ENCODE measurements at places on chromosomes 7 and 10. TPM values are rescaled to one million over a fixed set of nuclear protein-coding genes. Genes with fewer than 3 reads are reported as not detected.

SFXN2 gene
- polyA plus RNA-seq, result 4.3 TPM

SHH gene
- not detected for polyA plus RNA-seq

CASP7 gene
- polyA plus RNA-seq, result 5.6 TPM

SRRM3 gene
- 36.2 TPM for polyA plus RNA-seq

TMEM213 gene
- not detected for polyA plus RNA-seq

GNAI1 gene
- polyA plus RNA-seq, result 5.5 TPM

WASHC2A gene
- polyA plus RNA-seq, result 12.7 TPM

CALHM1 gene
- polyA plus RNA-seq, result not detected

PNLIPRP3 gene
- polyA plus RNA-seq, result not detected

COL1A2 gene
- polyA plus RNA-seq, result 155 TPM
